Caco-2 (cell line): ENCODE measurements at places on chromosomes 16 and 17. TPM values are rescaled to one million over a fixed set of nuclear protein-coding genes. Genes with fewer than 3 reads are reported as not detected.

DNA sequence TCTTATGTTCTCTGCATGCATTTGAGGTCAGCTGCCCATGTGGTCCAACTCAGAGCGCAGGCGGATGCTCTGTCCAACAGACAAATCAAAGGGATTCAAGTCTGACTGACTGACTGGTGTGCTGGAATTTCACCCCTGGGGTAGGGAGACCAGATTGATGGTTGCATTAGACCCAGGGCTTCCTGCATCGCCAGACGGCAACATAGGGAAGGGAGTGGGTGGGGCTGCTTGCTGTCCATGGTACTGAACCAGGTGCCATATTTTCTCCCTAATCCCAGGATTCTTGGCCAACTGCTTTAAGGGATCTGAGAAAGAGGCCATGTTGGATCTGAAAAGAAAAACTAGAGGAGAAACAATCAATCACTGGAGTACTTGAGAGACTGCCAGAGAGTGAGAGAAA lies 332.0 kb downstream of the XYLT1 start:
- no peaks in the 10 kb centered on the region for H3K4me1 ChIP-seq
- H3K4me3 ChIP-seq: no peak overlapping the region
- H3K27ac ChIP-seq: no peak overlapping the region
- no peaks in the 10 kb centered on the region for H3K27me3 ChIP-seq
- no peak for DNase-seq

ABCC11 gene
- total RNA-seq: 0.21 and 0.34 TPM in 2 replicates

TSEN54 gene
- total RNA-seq: 71.3 and 74.5 TPM in 2 replicates

ITGB3 gene
- 0.48 and 1.2 TPM in 2 replicates for total RNA-seq

- H3K27me3 ChIP-seq: no peaks in the 10 kb centered on the region
- no peak overlapping the region for H3K4me3 ChIP-seq
- DNase-seq: no peak
- no peaks in the 10 kb centered on the region for H3K36me3 ChIP-seq
- H3K27ac ChIP-seq: no peak overlapping the region
- no peaks in the 10 kb centered on the region for H3K4me1 ChIP-seq
These were observed 6.1 kb upstream of the EIF4A3 start for GRCh38 chr17:80153004-80153403.

DNA sequence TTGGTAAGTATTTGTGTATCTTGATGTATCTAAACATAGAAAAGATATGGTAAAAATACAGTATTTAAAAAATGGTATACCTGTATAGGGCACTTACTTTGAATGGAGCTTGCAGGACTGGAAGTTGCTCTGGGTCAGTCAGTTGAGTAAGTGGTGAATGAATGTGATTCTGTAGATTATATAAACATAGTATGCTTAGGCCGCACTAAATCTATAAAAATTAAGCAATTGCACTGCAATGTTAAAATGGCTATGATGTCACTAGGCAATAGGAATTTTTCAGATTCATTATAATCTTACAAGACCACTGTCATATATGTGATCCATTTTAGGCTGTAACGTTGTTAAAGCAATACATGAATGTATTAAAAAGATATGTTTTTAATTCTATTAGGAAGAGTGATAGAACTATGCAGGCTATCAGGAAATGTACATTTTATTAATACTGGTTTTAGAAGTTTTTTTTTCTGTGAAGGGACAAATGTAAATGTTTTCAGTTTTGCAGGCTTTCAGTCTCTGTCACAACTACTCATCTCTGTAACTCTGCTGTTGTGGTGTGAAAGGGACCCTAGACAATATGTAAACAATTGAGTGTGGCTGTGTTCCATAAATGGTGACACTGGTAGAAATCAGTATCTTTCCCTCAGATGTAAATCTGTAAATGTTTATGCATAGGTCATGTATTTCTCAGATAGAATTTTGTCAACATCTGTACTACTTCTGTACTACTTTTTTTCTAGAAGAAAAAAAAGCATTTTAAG lies 10.5 kb downstream of the CBFB start:
- H3K36me3 ChIP-seq: peaks cover 1% of the 10 kb centered on the region; the same call in 1 of the 2 replicates
- no peaks in the 10 kb centered on the region for H3K27me3 ChIP-seq
- no peak for DNase-seq
- H3K4me3 ChIP-seq: no peak overlapping the region
- H3K27ac ChIP-seq: no peak overlapping the region

ACLY gene
- total RNA-seq: 246 and 252 TPM in 2 replicates

BCL6B gene
- not detected in 2 replicates for total RNA-seq

DNA sequence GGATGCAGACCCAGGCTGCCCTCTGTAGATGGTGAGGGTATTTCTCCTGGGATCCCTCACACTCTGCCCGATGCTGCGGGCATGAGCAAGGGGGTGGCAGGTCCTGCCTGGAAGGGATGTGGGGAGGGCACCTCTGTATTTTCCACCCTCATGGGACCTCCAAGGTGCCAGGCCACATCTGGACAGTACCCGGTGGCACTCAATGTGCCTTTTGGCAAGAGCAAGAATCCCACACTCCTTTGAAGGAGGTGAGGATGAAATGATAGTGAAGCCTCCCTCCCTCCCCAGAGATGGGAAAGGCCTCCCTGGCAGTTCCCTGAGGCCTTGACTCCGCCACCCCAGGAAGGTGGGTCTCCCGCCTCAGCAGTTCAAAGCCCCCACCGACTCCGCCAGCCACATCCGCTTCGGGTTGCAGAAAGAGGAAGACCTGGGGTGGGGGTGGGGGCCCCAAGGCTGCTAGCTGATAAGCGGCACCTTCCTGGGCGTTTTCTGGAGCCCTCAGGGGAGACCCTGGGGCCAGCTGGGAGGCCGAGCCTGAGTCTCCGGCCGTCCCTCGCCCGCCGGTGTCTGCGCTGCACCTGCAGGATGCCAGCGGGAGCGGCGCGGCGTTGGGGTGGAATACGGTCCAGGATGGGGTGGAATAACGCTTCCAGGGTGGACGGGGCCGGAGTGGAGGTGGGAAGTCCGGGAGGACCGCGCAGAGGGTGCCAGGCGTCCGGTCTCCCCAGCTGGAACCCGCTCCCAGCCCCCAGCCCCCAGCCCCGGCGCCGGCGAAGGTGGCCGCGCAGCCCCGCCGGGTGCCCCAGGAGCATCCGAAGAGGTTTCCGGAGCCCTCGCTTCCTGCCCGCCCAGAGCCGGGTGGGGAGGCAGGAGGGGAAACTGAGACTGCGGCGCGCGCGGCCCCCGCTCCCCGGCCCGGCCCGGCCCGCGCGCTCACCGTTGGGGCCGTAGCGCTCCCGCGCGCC lies 718 bp downstream of the ATP2A3 start:
- H3K27ac ChIP-seq: no peak overlapping the region
- peak overlapping the region; percentile 47 for H3K4me3 ChIP-seq
- H3K36me3 ChIP-seq: no peaks in the 10 kb centered on the region
- peaks cover 10% of the 10 kb centered on the region for H3K4me1 ChIP-seq
- no peaks in the 10 kb centered on the region for H3K27me3 ChIP-seq

CYTH1 gene
- total RNA-seq: 26.5 and 29.6 TPM in 2 replicates

GABARAPL2 gene
- total RNA-seq: 82.6 and 88.2 TPM in 2 replicates

ABCA10 gene
- total RNA-seq: not detected in 2 replicates

- no peak for DNase-seq
- peak overlapping the region; percentile 61 for H3K27ac ChIP-seq
- no peaks in the 10 kb centered on the region for H3K27me3 ChIP-seq
These were observed 37.5 kb downstream of the ADCY7 start for GRCh38 chr16:50303605-50304466.

KRT24 gene
- 0.16 TPM in 1 of 2 replicates, not detected in the other for total RNA-seq

RASD1 gene
- total RNA-seq: 11.0 and 14.8 TPM in 2 replicates

GRCh38 chr16:87321336-87322107 lies 4.3 kb upstream of the C16orf95 start:
- peaks cover 6% of the 10 kb centered on the region for H3K4me1 ChIP-seq
- DNase-seq: no peak
- no peak overlapping the region for H3K4me3 ChIP-seq

DNA sequence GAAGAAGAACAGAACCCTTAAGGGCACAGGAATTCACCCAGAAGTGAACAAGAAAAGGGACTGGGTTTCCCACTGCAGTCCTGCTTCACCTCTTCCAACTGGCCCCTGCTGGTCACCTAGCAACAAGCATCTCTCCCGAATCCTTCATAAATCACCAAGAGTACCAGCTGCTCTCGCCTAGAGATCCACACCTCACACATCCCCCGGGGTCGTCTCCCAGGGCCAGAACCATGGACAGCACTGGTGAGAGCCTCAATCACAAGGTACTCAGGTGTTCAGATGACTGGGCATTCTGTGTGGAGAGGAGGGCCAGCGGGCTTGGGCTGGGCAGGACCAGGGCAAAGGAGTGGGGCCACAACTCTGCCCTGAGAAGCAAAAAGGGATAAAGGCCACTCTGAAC lies 65.9 kb downstream of the CCT6B start:
- DNase-seq: no peak
- no peak overlapping the region for H3K4me3 ChIP-seq
- no peaks in the 10 kb centered on the region for H3K4me1 ChIP-seq
- H3K27ac ChIP-seq: no peak overlapping the region
- H3K27me3 ChIP-seq: no peaks in the 10 kb centered on the region; the same call in 1 of the 2 replicates

DNA sequence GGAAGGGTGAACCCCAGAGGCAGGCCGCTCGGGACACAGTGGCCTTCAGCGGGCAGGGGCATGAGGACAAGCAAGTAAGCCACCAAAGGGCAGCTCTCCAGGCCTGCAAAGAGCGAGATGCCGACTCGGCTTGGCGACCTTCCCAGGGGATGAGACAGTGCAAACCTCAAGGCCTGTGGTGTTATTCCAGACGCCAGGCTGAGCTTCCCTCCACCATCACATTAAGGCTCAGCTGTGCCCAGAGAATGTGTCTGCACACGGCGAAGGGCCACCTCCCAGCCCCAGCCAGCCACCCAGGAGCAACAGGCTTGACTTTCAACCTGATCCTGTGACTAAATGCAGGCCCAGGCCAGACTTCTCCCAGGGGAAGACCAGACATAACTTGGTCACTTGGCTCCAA lies 251.4 kb downstream of the SOX9 start:
- H3K36me3 ChIP-seq: no peaks in the 10 kb centered on the region
- H3K27me3 ChIP-seq: no peaks in the 10 kb centered on the region
- no peak overlapping the region for H3K27ac ChIP-seq
- no peak overlapping the region for H3K4me3 ChIP-seq

GRCh38 chr16:17302620-17303019 lies 168.1 kb downstream of the XYLT1 start:
- DNase-seq: no peak
- H3K27me3 ChIP-seq: no peaks in the 10 kb centered on the region
- no peaks in the 10 kb centered on the region for H3K36me3 ChIP-seq
- peaks cover 45% of the 10 kb centered on the region for H3K4me1 ChIP-seq
- no peak overlapping the region for H3K4me3 ChIP-seq

- H3K27me3 ChIP-seq: no peaks in the 10 kb centered on the region
- no peak overlapping the region for H3K4me3 ChIP-seq
- no peaks in the 10 kb centered on the region for H3K36me3 ChIP-seq
These were observed 13.1 kb downstream of the ABCA9 start for GRCh38 chr17:69047368-69048263.

DNA sequence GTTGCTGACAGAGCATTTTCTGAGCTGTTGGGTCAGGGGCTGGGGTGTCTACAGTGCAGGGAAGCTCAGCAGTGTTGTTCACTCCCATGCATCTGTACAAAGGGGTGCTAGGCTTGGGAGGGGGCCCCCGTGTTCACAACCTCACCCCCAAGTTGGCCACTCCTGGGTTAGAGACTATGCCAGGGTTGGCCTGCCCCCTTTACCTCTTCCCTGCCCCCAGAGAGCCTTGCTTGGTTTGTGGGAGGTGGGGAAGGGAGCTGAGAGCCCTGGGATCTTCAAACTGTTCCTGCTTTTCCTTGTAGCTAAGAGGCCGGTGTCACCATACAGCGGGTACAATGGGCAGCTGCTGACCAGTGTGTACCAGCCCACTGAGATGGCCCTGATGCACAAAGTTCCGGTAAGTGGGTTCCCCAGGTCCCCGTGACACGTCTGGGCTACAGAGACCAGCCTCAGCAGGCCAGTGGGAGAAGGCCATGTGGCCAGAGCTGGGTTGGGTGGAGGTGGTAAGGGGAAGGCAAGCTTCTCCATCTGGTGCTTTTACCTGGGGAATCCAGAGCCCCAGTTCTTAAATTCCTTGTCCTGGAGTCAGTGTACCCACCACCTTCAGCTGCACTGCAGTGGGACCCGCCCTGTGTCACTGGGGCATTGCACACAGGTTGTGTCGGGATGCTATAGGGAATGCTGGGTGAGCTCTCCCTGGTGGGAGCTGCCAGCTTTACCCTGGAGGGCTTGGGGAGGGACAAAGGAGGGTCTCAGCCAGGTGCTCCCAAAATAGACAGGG lies 11.8 kb downstream of the GPRC5C start:
- no peak overlapping the region for H3K4me3 ChIP-seq
- H3K36me3 ChIP-seq: peaks cover 8% of the 10 kb centered on the region
- H3K27ac ChIP-seq: peak overlapping the region; percentile 91
- H3K27me3 ChIP-seq: no peaks in the 10 kb centered on the region
- no peak for DNase-seq

- H3K36me3 ChIP-seq: no peaks in the 10 kb centered on the region
- H3K4me1 ChIP-seq: no peaks in the 10 kb centered on the region
- no peak overlapping the region for H3K4me3 ChIP-seq
These were observed 921.4 kb upstream of the EEF2KMT start for GRCh38 chr16:6018848-6019489.

DNA sequence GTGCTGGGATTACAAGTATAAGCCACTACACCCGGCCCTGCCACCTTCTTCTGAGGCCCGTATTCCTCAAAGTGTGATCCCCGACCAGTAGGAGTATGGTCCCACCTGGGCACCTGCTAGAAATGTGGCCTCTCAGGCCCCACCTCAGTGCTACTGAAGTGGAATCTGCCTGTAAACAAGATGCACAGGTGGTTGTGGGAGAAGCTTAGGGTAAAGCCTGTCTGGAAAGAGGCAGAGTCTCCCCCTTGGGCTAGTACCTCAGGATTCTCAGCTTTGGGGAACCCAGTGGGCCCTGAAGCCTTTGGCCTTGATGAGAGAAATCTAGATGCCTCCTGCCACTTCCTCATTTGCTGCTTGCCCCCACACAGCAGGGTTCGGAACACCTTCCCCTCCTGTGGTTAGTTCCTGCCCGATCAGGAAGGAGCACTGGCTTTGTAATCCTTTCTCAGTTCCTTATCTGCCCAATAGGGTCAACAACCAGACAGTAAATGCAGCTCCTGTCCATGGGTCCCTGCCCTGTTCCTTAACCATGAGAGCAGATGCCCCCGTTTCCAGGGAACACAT lies 25.2 kb downstream of the TK2 start:
- DNase-seq: no peak
- 0 out of 2 replicates have a peak, but pooled peaks cover 1% of the 10 kb centered on the region for H3K36me3 ChIP-seq
- no peaks in the 10 kb centered on the region for H3K27me3 ChIP-seq
- no peaks in the 10 kb centered on the region for H3K4me1 ChIP-seq
- no peak overlapping the region for H3K27ac ChIP-seq

KRT31 gene
- not detected in 2 replicates for total RNA-seq

DNA sequence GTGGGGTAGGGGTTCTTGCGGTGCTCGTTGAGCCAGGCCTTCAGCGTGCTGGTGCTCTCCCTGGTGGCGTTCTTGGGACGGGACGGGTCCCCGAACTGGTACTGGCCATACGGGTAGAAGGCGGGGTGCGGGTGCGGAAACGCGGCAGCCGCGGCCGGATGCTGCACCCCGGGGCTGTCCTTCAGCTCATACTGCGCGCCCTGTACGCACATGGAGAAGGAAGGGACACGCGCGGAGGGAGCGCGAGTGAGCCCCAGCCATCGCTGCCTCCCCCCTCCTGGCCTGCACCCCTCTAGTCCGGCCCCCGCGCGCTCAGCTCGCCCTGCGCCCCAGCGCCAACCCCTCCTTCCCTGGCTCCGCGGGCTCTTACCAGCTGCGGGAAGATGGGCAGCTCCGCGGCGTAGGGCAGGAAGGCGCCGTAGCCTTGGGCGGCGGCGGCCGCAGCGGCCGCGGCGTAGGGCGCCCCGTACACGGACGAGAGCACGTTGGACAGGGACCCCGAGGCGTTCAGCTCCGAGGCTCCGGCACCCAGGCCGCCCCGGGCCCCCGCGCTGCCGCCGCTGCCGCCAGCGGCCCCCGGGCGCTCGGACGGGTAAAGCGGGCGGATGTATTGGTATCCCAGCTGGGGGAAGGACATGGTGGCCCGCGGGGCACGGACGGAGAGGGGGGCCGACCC lies 1.0 kb downstream of the IRX3 start:
- H3K27ac ChIP-seq: peak overlapping the region; percentile 79
- no peaks in the 10 kb centered on the region for H3K36me3 ChIP-seq
- H3K4me3 ChIP-seq: peak overlapping the region; percentile 83

CTU2 gene
- total RNA-seq: 44.3 and 54.9 TPM in 2 replicates

OR3A3 gene
- total RNA-seq: not detected in 2 replicates

NAGS gene
- 0.42 and 0.50 TPM in 2 replicates for total RNA-seq
